Spleen (tissue), 13 donors: ENCODE measurements at places on chromosomes 11 and 22.

DNA sequence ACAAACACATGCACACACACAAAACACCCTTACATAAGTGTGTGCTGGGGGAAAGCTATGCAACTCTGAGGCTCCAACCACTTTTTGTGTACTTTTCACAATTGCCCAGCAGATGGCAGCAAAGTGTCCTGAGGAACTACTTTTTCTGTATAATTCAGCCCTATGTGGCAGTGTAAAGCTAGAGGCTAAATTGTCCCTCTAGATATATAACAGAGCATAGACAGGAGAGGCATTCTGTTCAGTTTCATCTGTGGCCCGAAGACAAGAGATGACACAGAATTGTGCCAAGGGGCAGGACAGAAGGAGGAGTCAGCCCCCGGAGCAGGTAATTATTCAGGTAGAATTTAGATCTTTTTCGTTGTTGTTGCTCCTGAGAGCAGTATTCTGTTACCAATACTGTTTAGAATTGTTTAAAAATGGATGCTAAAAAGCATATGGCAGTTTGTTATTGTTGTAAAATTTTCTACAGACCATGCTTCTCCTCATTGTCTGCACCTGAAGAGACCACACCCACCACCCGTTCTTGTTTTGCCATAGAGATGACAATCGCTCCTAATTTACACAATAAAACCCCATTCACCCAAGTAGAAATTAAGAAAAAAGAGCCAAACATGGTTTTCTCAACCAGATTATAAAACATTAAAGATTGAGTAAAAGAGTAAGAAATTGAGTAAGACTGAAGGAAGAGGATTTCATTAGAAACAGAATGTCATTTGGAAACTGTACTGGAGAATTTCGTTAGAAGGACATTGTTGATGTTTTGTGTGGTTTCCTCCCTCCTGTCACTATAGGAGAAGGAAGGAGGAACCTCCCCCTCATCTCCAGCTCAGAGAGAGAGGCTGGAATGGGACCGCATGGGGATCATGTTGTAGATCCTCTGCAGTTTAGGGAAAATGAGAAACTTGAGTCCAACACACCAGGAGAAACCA, 14.5 kb upstream of the MS4A7 start:
- DNase-seq: no peak
- H3K27ac ChIP-seq: peak overlapping the region; percentile 89
- peak overlapping the region; percentile 60 for H3K4me3 ChIP-seq
- H3K27me3 ChIP-seq: no peaks in the 10 kb centered on the region
- no peaks in the 10 kb centered on the region for H3K4me1 ChIP-seq
- H3K36me3 ChIP-seq: no peaks in the 10 kb centered on the region

- no peaks in the 10 kb centered on the region for H3K27me3 ChIP-seq
- H3K27ac ChIP-seq: no peak overlapping the region
- H3K4me1 ChIP-seq: no peaks in the 10 kb centered on the region
- DNase-seq: no peak
- no peak overlapping the region for H3K4me3 ChIP-seq
- no peaks in the 10 kb centered on the region for H3K36me3 ChIP-seq
Measured at GRCh38 chr11:61844909-61845565, 16.9 kb downstream of the FADS2 start.

GRCh38 chr22:31626427-31627150, 35.4 kb downstream of the PISD start:
- no peaks in the 10 kb centered on the region for H3K27me3 ChIP-seq
- H3K36me3 ChIP-seq: no peaks in the 10 kb centered on the region
- no peak for DNase-seq
- H3K27ac ChIP-seq: peak overlapping the region; percentile 96

- H3K36me3 ChIP-seq: peaks cover 19% of the 10 kb centered on the region
- DNase-seq: no peak
- no peaks in the 10 kb centered on the region for H3K27me3 ChIP-seq
- peaks cover 6% of the 10 kb centered on the region for H3K4me1 ChIP-seq
Measured at GRCh38 chr22:39490966-39491680, 11.0 kb upstream of the MIEF1 start.

DNA sequence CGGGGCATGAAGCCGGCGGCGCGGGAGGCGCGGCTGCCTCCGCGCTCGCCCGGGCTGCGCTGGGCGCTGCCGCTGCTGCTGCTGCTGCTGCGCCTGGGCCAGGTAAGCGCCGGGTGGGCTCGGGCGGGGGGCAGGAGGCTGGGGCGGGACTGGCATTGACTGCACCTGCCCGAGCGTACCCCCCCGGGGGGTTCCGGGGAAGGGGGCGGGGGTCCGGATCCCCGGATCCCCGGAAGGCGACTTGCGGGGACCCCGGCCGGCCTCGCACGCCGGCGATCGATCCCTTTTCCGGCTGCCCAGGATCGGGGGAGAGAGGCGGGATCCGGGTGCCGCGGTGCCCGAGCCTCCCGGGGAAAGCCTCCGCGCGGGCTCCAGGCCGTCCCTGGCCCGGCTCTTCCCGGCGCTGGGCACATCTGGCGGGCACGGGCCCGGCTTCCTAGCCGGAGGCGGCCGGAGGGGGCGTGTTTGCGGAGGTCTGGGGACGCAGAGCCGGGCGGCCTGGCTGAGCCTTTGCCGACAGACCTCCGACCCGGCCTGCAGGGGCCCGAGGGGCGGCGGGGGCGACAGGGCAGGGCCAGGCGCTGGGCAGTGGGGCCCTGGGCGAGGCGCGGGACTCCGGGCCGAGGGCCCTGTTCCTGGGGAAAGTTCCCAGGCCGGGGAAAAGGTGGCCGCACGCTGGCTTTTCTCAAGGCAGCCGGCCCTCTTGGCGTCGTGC, 705 bp downstream of the PTPRJ start:
- no peaks in the 10 kb centered on the region for H3K36me3 ChIP-seq
- H3K27me3 ChIP-seq: no peaks in the 10 kb centered on the region
- H3K27ac ChIP-seq: peak overlapping the region; percentile 87
- H3K4me3 ChIP-seq: peak overlapping the region; percentile 84
- H3K4me1 ChIP-seq: peaks cover 45% of the 10 kb centered on the region
- peak; percentile 91 for DNase-seq

GRCh38 chr11:2513441-2513840, 68.6 kb downstream of the KCNQ1 start:
- H3K27me3 ChIP-seq: no peaks in the 10 kb centered on the region
- peaks cover 13% of the 10 kb centered on the region for H3K4me1 ChIP-seq
- no peak overlapping the region for H3K27ac ChIP-seq
- no peaks in the 10 kb centered on the region for H3K36me3 ChIP-seq

GRCh38 chr22:40055143-40055883, 60.6 kb downstream of the FAM83F start:
- peaks cover 100% of the 10 kb centered on the region for H3K4me1 ChIP-seq
- H3K36me3 ChIP-seq: no peaks in the 10 kb centered on the region
- H3K27ac ChIP-seq: no peak overlapping the region
- H3K4me3 ChIP-seq: no peak overlapping the region

DNA sequence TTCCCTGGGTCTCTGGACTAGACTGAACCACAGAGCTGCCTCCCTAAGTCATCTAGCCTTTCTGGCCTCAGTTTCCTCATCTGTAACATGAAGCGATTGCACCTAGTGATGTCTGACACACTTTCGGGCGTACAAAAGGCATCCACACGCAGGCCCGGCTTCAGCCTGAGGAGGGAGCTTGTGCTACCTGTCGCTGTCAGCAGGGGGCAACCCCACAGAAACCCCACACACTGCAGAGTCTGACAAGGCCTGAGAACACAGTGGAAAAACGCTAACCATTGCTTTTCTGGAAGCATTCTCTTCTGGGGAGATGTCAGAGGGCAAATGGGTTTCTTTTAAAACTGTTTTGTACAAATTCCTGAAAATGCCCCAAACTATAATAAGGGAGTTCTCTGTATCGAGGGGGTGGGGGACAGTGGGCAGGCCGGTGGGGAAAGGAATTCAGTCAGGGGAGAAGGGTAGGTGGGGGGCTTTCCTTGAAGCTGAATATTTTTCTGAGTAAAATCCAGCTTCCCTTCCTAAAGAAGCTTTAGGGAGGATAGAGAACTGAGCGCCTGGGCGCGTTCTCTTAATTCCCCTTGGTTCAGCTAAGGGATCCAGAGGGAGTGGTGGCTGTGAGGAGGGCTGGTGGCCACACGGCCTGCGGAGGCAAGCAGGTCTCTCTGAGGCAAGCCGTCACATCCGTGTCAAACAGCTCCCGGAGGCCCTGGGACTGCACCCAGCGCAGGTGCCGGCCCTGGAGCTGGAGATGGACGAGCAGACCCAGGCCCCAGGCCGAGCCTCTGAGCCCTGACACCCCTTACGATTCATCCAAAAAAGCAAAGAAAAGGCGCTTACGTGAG, 533 bp downstream of the ELF5 start:
- H3K27me3 ChIP-seq: no peaks in the 10 kb centered on the region
- H3K36me3 ChIP-seq: no peaks in the 10 kb centered on the region
- H3K4me1 ChIP-seq: no peaks in the 10 kb centered on the region
- peak; percentile 82 for DNase-seq
- H3K27ac ChIP-seq: no peak overlapping the region
- no peak overlapping the region for H3K4me3 ChIP-seq

- no peak for DNase-seq
- no peak overlapping the region for H3K4me3 ChIP-seq
- H3K27me3 ChIP-seq: no peaks in the 10 kb centered on the region
- no peaks in the 10 kb centered on the region for H3K36me3 ChIP-seq
- peaks cover 15% of the 10 kb centered on the region for H3K4me1 ChIP-seq
Measured at GRCh38 chr22:50641696-50642607, 14.0 kb upstream of the ARSA start.

GRCh38 chr11:110125632-110126031, 32.4 kb downstream of the ZC3H12C start:
- no peak overlapping the region for H3K4me3 ChIP-seq
- H3K27ac ChIP-seq: no peak overlapping the region
- H3K27me3 ChIP-seq: no peaks in the 10 kb centered on the region
- H3K4me1 ChIP-seq: peaks cover 2% of the 10 kb centered on the region

DNA sequence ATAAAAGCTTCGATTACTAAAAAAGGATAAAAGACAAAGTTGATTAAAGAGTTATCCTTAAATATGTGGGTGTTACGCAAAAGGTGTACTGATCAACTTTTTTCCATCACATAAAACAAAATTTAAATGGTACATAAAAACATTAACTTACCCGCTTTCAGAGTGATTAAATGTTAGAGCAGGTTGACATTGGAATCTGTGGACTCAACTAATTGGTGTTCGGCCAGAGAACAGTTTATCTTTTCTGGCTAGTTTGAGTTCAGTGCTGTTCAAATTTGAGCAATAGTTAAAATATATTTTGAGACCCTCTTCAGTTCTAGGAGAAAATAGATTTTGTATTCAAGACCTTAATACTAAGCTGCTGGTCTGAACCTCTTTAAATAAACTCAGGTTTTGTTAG, 56.1 kb downstream of the ATM start:
- DNase-seq: no peak
- H3K4me1 ChIP-seq: peaks cover 9% of the 10 kb centered on the region
- peaks cover 40% of the 10 kb centered on the region for H3K36me3 ChIP-seq
- no peak overlapping the region for H3K27ac ChIP-seq
- no peaks in the 10 kb centered on the region for H3K27me3 ChIP-seq

DNA sequence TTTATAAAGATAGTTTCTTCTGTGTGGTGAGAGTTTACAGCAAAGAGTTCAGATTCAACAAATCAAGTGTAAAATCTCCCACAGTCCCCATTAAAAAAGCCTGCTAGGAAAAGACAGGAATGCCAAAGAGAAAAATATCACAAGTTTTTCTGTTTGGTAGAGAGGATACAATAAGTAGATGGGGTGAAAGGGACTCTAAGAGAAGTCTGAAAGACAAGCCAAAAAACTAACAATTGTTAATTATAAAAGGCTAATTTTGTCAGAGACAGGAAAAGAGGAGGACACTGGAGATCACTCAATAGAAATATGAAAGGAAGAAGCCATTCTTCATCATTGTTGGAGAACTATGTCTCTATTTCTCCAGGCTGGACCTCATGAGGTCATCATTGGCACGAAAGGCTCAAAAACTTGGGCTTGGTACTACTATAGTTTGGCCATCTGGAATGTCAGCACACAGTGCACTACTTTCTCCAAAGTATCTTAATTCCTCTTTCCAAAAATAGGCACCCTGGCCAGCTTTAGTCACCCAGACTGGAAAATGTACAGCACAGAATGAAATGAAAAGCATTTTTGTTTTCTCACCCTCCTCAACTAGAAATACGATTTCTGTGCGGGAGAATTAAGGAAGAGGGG, 531 bp upstream of the SOX6 start:
- H3K4me3 ChIP-seq: no peak overlapping the region
- DNase-seq: no peak
- H3K27ac ChIP-seq: no peak overlapping the region
- no peaks in the 10 kb centered on the region for H3K36me3 ChIP-seq

- no peaks in the 10 kb centered on the region for H3K4me1 ChIP-seq
- H3K4me3 ChIP-seq: no peak overlapping the region
- no peak overlapping the region for H3K27ac ChIP-seq
- DNase-seq: peak; percentile 54
- no peaks in the 10 kb centered on the region for H3K27me3 ChIP-seq
Measured at GRCh38 chr22:49535527-49536125, 292.0 kb downstream of the BRD1 start.

DNA sequence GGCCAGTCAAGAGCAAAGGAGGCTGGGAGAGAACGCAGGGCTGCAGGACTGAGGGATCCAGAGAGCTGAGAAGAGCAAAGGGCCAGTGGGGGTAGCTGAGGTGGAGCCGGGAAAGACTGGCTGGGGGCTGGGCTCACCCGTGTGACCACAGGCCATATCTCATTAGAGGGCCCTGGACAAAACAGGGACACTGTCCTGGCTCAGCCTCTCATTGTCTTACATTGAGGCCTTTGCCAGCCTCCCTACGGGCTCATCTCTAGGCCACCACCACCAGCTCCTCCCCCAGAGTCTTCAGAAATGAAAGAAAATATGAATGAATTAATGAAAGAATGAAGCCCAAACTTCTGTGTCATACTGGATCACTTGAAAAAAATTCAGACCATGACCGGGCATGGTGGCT, 9.2 kb downstream of the RAB36 start:
- no peaks in the 10 kb centered on the region for H3K27me3 ChIP-seq
- H3K36me3 ChIP-seq: no peaks in the 10 kb centered on the region
- no peak overlapping the region for H3K4me3 ChIP-seq
- H3K4me1 ChIP-seq: peaks cover 68% of the 10 kb centered on the region

- no peaks in the 10 kb centered on the region for H3K4me1 ChIP-seq
- no peak overlapping the region for H3K27ac ChIP-seq
- H3K4me3 ChIP-seq: no peak overlapping the region
- no peaks in the 10 kb centered on the region for H3K27me3 ChIP-seq
- no peak for DNase-seq
Measured at GRCh38 chr11:126829716-126830115, 170.9 kb downstream of the KIRREL3 start.

- peak; percentile 90 for DNase-seq
- H3K27me3 ChIP-seq: no peaks in the 10 kb centered on the region
- H3K36me3 ChIP-seq: peaks cover 87% of the 10 kb centered on the region
Measured at GRCh38 chr11:75280227-75280701, 39.7 kb downstream of the TPBGL start.

DNA sequence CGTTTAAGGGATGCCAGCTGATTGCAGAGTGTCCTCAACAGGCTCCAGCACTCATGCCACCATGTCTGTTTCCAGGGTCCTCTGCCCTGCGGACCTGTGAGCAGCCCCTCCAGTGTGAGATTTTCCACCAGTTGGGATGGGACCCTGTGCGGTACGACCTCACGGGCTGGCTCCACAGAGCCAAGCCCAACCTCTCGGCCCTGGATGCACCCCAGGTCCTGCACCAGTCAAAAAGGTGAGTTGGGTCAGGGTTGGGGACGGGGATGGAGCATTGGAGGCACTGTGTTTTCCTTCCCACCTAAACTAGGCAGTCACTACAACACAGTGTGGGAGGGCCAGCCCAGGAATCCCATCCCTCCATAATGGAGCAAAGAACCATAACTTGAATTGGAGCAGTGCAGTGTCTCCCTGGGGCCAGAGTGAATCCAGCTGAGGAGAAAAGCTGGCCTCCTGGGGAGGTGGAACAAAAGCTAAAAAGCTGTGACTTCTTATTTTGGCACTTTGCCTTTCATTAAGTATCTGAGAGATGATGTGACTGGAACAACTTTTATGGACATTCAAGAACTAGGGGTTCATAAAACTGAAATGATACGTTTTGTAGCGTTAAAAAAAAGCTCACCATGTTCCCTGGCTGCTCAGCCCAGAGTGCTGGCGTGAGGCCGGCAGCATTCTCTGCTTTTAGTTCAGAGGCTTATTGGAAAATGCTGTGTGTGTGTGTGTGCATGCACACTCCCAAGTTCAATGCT, 101.8 kb downstream of the MYO18B start:
- no peak overlapping the region for H3K4me3 ChIP-seq
- H3K27me3 ChIP-seq: peaks cover 26% of the 10 kb centered on the region
